SJSA1 (cell line): ENCODE measurements at places on chromosomes 3 and 15.

GRCh38 chr3:94294806-94295205, 231.9 kb downstream of the NSUN3 start:
- no peak for DNase-seq

GRCh38 chr3:194296454-194297263, 54.5 kb downstream of the CPN2 start:
- DNase-seq, result peak; percentile 89

DNA sequence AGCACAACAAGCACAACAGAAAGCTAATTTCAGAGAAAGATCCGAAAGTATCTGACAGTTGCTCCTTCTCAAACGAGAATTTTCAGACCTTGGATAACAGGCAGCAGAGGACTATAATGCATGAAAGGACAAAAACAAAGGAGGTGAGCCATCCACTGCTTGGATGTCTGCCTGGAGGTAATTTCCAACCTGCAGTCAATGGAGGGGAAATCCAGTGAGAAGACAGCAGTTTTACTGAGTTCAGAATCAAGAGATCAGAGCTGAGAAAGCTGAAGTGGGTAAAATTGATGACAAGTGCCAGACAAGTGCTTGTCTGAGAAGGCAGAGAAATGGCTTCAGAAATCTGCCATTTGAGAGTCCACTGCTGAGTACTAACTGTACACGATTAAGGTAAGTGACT, 22.1 kb downstream of the UBE3A start:
- DNase-seq, result no peak

DNA sequence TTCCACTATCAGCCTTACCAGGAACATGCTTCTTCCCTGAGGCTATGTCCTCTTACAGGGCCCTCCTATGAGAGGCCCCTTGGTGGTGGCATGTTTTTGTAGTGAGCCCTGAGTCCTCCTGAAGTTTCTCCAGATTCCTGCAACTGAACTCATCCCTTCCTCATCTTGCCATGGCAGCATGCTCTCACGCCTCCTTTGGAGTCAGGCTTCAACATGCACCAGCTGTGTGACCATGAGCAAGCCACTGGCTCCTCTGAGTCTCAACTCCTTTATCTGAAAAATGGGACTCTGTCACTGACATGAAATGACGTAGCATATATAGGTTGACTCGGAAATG, 216.3 kb upstream of the TLE3 start:
- DNase-seq, result no peak

- DNase-seq, result no peak
These were observed 21.5 kb upstream of the AADAC start for GRCh38 chr3:151792411-151792810.
